ENCODE measurements at places on chromosomes 3 and 15.
A peak's percentile ranks its signal among the peaks of the same experiment; 100 is the strongest.

- no peak for DNase-seq
These were observed 75.7 kb upstream of the DPPA4 start for GRCh38 chr3:109413049-109413448.

- no peak for DNase-seq
These were observed 48.6 kb upstream of the ADAMTSL3 start for GRCh38 chr15:83605111-83605945.

GRCh38 chr3:12536423-12536822 is 8.9 kb downstream of the MKRN2OS start:
- no peak for DNase-seq

DNA sequence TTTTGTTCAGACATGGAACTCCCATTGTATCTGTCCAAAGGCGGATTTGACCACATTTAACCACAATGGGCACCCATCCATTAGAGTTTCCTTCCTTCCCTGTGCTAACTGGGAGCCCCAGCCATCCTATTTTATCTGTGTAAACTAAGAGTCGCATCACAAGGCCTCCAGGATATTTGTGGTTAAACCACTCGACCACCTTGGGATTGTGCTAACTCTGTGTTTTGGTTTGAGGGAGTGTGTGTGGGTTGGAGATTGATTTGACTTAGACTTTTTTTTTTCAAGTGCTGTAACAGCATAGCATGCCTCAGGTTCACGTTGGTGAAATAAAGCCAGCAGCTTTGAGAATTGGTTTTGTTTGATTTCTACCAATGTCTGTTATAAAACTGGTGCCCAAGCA is 100.4 kb upstream of the TP63 start:
- DNase-seq, result no peak

DNA sequence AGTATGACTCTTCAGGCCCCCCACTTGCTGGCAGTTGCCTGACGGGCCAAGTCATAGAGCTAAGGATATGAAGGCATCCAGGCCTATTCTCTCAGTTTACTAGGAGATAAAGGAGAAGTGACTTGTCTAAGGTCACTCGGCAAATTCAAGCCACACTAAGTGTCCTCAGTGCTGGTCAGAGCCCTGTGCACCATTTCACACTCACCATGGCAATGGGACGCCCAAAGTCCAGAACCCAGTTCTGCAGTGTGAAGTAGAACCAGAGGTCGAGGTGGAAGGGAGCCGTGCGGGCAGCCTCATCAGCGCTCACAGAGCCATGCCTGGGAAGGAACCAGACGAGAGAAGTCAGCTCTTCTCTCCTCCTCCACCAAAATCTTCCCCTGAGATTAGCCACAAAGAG is 11.2 kb downstream of the CLN6 start:
- no peak for DNase-seq

GRCh38 chr3:62732183-62732904 is 142.9 kb downstream of the CADPS start:
- no peak for DNase-seq

DNA sequence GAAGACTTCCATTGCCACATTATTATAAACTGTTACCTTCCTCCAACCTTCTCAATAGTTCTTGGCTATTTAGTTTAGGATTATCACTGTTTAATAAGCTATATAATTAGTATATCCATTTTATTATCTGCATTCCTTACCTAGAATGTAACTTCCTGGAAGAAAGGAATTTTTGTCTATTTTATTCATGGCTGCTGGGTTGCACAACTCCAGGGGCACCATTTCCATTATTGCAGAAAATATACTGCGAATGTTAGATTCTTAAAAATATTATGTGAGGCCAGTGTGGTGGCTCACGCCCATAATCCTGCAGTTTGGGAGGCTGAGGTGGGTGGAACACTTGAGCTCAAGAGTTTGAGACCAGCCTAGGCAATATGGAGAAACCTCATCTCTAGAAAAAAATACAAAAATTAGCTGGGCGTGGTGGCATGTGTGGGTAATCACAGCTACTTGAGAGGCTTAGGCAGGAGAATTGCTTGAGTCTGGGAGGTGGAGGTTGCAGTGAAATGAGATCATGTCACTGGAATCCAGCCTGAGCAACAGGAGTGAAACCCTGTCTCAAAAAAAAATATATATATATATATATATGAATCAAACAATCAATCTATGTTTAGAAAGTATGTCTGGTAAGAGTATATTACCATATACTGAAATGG is 19.9 kb downstream of the CLDN1 start:
- DNase-seq, result no peak

DNA sequence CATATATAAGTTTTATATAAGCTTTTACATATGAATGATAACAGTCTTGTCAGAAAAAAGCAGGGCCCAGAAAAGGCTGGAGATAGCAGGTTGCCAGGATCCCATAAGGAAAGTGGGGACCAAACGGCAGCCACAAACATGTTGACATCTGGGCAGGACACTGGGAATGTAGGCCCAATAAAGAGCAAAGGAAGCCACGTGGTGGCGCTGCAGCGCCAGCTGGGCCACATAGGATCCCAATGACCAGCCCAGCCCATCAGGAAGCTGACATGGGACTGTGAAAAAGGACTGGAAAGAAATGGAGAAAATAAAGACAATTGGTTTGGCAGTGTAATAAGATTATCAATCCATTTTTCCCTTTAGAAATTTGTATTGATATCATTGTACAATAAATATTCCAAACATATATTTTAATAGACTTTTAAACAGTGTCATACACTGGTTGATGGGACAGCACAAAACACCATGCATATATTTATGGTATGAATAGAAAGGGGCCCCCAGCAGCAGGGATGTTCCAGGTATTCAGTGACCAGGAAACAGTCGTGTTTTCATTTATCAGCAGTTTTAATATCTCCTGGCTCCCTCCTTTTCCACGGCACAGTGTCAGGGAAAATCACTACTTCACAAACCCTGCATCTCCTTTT is 89.0 kb upstream of the STRIT1 start:
- DNase-seq, result no peak

GRCh38 chr15:31303726-31304648 is 22.6 kb upstream of the KLF13 start:
- DNase-seq, result no peak

GRCh38 chr3:52052831-52053306 is 3.5 kb downstream of the DUSP7 start:
- peak; percentile 30 for DNase-seq

- DNase-seq, result peak; percentile 47
These were observed 62.5 kb downstream of the SFMBT1 start for GRCh38 chr3:52983336-52983807.

DNA sequence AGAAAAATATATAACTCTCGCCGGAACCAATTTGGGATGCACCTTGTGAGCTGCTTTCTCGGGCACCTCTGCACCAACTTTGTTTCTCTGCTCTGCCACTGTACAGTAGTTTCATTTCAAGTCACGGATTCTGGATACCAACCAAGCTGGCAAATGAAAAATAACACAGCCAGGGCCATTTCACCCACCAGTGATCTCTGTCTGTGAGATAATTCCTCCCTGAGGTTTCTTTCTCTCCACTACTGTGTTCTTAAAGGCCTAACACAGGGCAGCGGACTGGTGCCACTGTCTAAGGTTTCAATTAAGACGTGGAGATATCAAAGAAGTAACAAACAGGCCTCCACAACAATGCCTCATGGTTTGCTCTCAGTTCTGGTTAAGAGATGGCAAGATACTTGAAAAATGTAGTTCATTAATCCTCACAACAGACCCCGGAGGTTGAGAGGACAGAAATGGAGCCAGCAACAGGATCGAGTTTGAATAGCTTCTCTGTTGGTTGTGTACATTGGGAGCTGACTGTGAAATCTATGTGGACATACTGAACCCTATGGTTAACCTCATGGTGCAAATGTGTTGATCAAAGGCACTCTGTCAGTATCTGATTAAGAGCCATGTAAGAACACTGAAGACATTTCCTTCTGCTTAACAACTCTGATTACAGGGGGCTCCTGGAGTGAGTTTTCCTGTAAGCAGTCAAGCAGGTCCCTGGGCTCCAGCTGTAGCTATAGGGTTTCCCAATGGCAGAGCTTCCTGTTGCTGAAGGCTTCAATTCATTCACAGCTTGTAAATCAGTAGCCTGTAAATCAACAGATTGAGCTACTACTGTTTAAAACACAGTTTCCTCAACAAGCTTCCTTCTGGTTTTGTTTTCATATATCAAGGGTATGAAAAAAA is 470.5 kb downstream of the EPHA3 start:
- DNase-seq, result no peak

- DNase-seq, result no peak
These were observed 84.3 kb upstream of the TNFSF10 start for GRCh38 chr3:172607305-172608121.

DNA sequence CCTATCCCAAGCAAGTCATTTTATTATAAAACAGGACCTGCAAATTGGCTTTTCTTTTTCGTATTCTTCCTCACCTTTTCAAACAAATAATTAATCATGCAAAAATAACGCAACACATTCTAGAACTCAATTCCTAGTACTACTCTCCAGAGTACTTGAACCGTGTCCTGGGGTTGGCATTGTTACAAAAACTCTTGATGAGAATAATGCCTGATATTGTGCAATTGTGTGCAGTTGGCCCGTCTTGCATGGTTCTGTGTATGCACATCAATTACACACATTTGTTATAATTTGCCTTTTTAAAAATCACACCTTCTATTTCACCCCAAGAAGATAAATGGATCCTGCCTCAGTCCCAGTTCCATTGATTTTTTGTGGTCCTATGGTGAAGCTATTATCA is 205.4 kb downstream of the EPHB1 start:
- DNase-seq, result no peak

GRCh38 chr15:91200101-91200754 is 100.2 kb downstream of the SV2B start:
- no peak for DNase-seq

GRCh38 chr15:87500240-87500639 is 756.3 kb downstream of the NTRK3 start:
- DNase-seq, result no peak

- no peak for DNase-seq
These were observed 108.0 kb downstream of the FBN1 start for GRCh38 chr15:48537271-48538113.

Data from stimulated activated naive CD4-positive, alpha-beta T cell (primary cell).